H54 (cell line): ENCODE measurements at places on chromosomes 5 and 9.

DNA sequence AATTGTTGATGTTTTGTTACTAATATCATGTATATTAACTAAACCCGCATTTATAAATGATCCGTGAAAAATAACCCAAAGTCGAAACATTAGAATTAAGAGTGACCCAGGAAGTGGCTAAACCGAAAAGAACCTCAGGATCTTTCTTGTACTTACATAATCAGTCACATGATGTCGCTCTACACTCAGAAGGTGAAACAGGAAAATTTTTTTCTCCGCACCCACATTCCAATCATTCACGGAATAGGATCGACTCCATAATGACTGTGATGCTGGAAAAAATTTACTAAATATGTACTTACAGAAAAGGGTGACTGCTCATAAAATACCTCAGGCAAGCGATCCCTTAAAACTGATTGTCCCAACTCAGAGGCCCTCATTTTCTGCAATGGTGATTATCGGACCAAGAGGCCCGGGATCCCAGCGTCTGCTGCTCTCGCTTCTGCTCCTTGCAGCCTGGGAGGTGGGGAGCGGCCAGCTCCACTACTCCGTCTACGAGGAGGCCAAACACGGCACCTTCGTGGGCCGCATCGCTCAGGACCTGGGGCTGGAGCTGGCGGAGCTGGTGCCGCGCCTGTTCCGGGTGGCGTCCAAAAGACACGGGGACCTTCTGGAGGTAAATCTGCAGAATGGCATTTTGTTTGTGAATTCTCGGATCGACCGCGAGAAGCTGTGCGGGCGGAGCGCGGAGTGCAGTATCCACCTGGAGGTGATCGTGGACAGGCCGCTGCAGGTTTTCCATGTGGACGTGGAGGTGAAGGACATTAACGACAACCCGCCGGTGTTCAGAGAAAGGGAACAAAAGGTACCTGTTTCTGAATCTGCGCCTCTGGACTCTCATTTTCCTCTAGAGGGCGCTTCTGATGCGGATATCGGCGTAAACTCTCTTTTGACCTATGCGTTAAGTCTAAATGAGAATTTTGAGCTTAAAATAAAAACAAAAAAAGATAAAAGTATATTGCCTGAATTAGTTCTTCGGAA, at the start of gene PCDHA12:
TSS of gene PCDHA12 (plus strand) at position 224 of the 981 bp plus-strand sequence. CDS start at position 389, 165 bp downstream.
- no peak for DNase-seq

- no peak for DNase-seq
Observed at GRCh38 chr5:103456476-103456875, 106.1 kb downstream of the NUDT12 start.

DNA sequence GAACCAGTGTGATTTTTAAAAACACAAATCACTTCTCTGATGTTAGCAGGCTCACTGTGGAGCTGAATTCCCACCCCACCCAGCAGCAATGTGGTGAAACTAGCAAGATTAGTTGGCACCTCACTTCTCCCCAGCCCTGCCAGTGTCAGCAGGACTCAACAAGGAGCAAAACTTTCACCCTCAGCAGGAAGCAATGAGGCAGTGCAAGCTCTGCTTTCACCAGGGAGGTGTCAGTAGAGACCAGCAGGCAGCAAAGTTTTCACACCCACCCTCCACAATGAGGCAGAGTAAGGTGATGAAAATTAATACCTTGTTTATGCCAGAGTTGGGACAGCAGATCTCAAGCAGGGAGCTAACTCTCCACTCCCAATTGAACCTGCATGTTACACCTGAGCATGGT, 565.0 kb downstream of the CETN3 start:
- DNase-seq: no peak

GRCh38 chr5:92421942-92422341, 1038.8 kb upstream of the ARRDC3 start:
- DNase-seq: no peak

DNA sequence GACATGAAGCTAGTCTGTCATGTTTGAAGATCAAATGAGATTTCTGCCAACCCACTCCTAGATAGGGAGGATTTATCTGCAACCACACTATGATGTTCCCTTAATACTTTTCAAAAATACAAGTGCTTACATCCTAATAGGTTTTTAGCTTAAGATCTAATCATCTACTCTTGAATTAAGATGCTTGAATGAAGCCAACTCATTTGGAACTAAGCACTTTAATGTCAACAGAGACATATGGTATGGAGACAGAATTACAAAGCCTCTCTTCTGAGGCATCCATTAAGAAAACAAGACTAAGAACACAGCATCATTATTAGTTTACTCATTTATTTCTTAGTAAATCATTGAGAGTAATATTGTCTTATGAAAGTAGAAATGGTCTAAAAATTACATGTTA, 139.3 kb upstream of the NFIB start:
- no peak for DNase-seq

- DNase-seq: no peak
Observed at GRCh38 chr9:116806075-116806474, 119.0 kb downstream of the TRIM32 start.

DNA sequence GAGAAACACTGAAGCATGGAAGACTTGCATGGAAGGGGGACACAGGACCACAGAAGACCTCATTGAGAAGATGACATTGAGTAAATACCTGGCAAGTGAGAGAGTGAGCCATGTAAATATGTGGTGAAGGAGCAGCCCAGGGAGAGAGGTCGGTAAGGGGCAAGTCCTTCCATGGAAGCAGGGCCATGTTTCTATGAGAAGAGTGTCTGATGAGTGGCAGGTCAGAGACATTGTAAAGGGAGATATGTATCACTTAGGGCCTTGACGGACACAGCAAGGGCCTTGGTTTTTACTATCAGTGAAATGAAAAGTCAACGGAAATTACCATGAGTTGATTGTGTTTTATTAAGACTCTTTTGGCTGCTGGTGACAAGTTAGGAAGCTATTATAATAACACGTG, 336.4 kb downstream of the PLK2 start:
- no peak for DNase-seq

GRCh38 chr5:109650493-109650892, 39.2 kb upstream of the MAN2A1 start:
- DNase-seq: no peak

DNA sequence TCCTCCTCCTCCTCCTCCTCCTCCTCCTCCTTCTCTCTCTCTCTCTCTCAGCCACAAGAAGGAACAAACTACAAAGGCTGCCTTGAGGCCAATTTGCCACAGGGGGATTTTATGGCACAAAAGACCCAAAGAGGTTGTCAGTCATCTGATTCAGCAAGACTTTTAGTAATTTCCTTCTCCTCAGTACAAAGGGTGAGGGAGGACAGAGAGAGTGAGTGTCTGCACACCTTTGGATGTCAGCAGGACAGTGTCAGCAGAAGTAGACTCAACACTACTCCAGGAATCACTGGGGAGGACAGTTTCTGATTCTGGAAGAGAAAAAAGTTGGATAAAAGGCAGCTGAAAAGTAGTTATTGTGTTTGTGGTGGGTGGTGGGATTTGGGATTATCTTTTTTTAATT, 13.6 kb downstream of the TIMD4 start:
- no peak for DNase-seq

DNA sequence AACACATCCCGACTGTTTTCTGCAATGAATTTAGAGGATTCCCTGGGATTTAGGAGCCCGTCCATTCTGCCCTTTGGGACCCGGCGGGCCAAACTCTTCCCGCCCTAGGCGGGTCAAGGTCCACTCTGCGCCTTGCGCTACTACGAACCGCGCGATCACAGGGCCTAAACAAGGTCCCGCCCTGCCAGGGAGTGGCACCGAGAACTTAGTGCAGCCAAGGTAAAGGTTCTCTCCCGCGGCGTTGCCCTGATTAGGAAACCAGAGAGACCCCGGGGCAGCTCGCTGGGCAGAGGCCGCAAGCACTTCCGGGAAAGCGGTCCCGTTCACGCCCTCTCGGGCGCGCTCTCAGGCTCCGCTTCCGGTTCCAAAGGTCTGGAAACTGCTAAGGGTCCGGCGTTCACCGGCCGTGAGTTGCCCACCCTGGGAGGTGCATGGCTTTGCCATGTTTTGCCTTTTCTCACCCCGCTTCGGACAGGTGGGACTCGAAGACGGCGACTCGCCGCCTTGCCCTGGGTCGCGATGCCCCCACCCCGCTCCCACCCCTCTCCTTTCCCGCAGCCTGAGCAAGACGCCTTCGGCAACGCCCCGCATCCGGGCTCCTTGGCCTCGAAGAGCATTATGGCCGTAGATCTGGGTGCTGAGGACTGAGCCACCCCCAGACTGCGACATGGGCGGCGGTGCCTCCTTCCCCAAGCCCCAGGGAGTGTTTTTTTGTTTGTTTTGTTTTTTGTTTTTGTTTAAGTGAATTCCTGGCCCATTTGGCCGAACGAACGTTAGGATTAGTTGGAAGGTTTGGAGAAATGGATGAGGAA, 23.4 kb downstream of the HNRNPK start:
- no peak for DNase-seq

DNA sequence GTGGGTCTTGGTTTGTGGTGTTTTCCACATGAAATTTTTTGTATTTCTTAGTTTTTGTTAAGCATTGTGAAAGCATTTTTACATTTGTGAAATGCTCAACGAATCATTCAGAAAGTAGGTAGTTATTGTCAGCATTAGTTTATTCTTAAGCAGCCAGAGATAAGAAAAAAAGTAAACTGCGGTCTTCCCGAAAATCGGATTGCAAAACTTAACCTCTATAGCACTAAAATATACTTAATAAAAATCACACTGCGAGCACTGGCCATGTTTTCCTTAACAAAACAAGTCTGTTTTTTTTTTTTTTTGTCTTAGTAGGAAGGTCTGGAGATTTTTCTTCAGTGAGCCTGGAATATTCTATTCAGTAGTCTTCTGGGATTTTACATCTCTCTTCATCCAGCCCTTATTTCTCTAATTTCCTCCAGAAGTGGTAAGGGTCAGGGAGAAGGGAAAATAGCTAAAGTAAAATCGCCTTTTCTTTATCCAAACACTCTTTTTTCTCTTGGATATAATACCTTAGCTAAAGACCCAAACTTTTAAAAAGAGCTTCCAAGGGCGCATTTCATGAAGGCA, 289.9 kb downstream of the DMAC1 start:
- no peak for DNase-seq

DNA sequence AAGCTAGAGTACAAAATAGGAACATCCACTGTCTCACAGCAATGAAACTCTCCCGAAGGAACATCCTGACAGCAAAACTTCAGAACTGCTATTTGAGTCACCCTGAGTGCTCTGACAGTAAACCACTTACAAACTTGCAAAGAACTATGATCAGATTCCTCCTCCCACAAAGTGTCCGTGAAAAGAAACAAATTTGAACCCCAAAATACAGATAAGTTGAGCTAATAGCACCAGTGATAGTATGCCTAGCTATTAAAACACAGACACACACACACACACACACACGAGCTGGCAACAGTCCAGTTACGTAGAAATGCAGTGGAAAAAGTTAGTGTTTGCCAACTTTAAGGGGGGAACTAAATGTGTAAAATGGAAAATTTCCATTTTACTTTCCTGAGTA, 3.1 kb upstream of the GLIS3 start:
- no peak for DNase-seq
